ENCODE measurements at places on chromosomes 4 and X. TPM values are rescaled to one million over a fixed set of nuclear protein-coding genes. Genes with fewer than 3 reads are reported as not detected.

Gene BRS3
- total RNA-seq, result not detected

Gene SLC25A4
- 6.4 TPM for total RNA-seq

Gene TMPRSS11B
- total RNA-seq, result not detected

Gene RPL39
- 638 TPM for total RNA-seq

Gene TCP11X2
- total RNA-seq, result 0.16 TPM

Gene ERAS
- 0.36 TPM for total RNA-seq

Gene TLR3
- total RNA-seq, result 9.9 TPM

Gene CENPVL2
- total RNA-seq, result not detected

Gene NUP62CL
- 0.16 TPM for total RNA-seq

Gene EDA
- total RNA-seq, result 2.6 TPM

Gene ASB12
- not detected for total RNA-seq

Gene MUC7
- total RNA-seq, result not detected

Gene SPP1
- 22.7 TPM for total RNA-seq

Gene MAD2L1
- 1.6 TPM for total RNA-seq

Gene TMEM47
- 219 TPM for total RNA-seq

Gene AKAP14
- not detected for total RNA-seq

Gene FAT1
- total RNA-seq, result 334 TPM

Gene ADH4
- 0.81 TPM for total RNA-seq

Gene KIF4A
- 2.3 TPM for total RNA-seq

Gene MAGEB2
- total RNA-seq, result not detected

Gene BMPR1B
- total RNA-seq, result 0.73 TPM

Gene SMPX
- total RNA-seq, result not detected

Gene ANOS1
- total RNA-seq, result 0.12 TPM

Gene SYN1
- 0.12 TPM for total RNA-seq

Gene TRIM2
- 88.8 TPM for total RNA-seq

Gene SCD5
- total RNA-seq, result 68.0 TPM

Gene DCAF16
- 29.5 TPM for total RNA-seq

Gene BEX1
- total RNA-seq, result 0.61 TPM

Gene RNF212
- total RNA-seq, result 3.4 TPM

Gene JAKMIP1
- total RNA-seq, result not detected

Gene AGA
- 42.0 TPM for total RNA-seq

Gene ARL13A
- not detected for total RNA-seq

Gene CLDN22
- under 0.01 TPM for total RNA-seq

Gene MAGED4
- total RNA-seq, result 57.8 TPM

Gene GRIA2
- total RNA-seq, result not detected

Gene CT45A2
- total RNA-seq, result not detected

Gene XK
- under 0.01 TPM for total RNA-seq

Data from hair follicle dermal papilla cell (primary cell).